Stimulated activated CD8-positive, alpha-beta memory T cell treated with anti-CD3 and anti-CD28 coated beads, Interleukin-7, amount 100 ng/mL, for 1 hour (primary cell): ENCODE measurements at places on chromosomes 2 and 18.

GRCh38 chr2:135679125-135679524, 62.5 kb upstream of the UBXN4 start:
- no peak for DNase-seq

- DNase-seq = no peak
Measured at GRCh38 chr18:65093346-65093745, 657.5 kb upstream of the CDH7 start.

DNA sequence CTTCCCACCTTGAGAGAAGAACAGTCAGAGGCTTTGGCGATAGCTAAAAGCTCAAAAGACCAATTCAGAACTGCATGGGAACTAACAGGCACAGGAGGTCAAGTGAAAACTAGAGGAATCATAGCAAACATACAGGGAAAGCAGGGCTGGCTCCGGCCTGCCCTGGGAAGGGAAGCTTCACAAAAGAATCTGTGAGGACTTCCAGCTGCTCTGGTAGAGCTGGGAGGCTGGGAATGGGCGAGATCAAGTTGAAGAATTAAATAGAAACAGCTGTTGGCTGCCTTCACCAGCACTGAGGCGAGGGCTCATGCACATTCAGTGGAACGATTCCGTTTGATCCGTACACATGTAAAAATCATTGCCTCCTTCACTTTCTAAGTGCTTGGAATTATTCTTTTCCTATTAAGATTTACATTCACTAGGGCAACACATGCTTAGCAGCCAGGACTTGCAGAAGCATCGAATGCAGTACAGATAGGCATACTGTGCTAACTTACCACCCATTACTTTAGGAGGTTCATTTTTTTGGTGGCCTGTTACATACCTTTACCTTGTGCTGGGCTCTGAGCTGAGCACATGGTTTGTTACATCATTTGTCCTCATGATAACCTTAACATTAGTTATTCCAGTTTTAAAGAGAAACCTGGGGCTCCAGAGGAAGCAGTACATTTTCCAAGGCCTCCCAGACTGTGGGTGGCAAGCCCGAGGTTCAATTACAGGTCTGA, 125.4 kb upstream of the RNF152 start:
- DNase-seq = no peak

GRCh38 chr2:196253116-196253480, 81.7 kb upstream of the STK17B start:
- DNase-seq = no peak

- no peak for DNase-seq
Measured at GRCh38 chr2:191003405-191004309, 10.3 kb downstream of the STAT1 start.

GRCh38 chr2:240507778-240508251, 50.0 kb downstream of the ANKMY1 start:
- no peak for DNase-seq

- DNase-seq = no peak
Measured at GRCh38 chr2:120109186-120110061, 96.5 kb downstream of the EPB41L5 start.

DNA sequence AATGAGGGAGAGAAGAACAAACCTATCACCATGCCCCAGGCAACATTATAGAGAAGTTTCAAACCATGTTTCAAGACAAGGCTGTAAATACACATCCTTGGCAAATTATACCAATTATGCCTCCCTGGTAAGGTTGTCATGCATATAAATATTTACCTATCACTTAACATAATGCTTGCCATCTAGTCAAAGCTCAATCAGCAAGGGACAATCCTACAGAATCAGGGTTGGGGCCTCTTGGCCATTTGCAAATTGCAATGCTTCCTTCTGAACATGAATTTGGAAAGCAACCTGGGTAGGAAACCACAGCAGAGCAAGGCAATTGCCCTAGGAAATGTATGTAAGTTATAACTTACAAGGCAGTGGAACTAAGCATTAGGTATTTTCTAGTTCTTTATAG, 907.2 kb upstream of the CDH2 start:
- DNase-seq = no peak

DNA sequence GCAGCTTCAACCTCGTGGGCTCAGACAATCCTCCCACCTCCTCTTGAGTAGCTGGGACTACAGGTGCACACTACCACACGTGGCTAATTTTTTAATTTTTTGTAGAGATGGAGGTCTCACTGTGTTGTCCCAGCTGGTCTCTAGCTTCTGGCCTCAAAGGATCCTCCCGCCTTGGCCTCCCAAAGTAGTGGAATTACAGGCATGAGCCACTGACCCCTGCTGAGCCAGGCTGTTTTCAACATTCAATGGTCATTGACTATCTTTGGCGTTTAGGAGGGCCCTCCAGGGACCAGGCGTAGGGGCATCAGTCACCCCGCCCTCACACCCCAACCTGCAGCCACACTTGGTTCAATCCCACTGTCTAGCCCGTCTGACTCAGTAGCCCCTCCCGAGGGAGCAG, 5.2 kb downstream of the MZT2B start:
- DNase-seq = no peak

GRCh38 chr2:184646593-184646992, 48.3 kb downstream of the ZNF804A start:
- DNase-seq = no peak

DNA sequence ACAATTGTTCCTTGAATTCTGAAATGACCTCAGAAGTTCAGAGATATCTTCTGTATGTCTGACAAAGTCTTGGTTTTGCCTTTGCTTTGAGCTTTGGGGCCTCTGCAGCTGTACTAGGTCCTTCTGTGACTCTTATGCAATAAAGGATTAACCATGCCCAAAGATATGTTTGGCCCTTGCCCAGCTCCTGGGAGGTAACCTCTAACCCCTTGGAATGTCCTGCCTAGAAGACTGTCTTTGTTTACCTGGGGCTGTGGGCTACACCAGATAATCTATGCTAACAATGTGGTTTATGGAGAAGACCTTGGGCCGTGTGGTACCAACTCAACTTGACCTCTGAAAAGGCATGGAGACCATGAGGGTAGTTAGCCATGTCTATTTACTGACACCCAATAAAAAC, 140.9 kb upstream of the CAPN13 start:
- no peak for DNase-seq

DNA sequence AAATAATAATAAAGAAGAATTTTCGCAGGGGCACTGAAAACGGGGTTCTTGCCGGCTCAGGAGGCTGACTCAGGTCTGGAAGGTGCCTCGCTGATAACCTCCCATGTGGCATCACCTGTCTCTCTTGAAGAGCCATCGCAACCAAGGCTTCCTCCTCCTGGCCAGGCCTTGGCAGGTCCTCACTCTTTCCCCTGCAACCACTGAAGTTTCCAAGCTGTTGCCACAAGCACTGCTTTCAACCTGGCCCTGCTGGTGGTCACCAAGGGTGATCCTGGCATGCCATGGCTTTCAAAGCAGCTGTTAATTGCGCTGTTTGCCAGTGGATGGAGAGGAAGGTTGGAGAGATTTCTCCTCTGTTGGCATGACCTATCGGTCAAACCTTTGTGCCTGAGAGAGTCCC, 163.6 kb upstream of the COPS8 start:
- no peak for DNase-seq

DNA sequence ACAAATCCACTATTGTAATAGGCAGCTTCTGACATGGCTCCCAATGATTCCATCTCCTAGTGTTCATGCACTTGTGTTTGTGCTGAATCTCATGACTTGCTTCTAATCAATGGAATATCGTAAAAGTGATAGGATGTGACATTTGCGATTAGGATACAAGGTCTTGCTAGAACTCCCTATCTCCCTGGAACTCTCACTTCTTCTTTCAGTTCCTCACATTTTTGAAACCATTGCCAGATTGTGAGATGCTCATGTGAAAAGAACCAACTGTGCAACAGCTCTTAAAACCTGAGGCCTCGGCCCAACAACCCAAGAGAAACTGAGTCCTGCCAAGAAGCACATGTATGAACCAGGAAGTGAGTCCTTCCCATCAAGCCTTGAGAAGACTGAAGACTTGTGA, 226.9 kb upstream of the DTNA start:
- no peak for DNase-seq

DNA sequence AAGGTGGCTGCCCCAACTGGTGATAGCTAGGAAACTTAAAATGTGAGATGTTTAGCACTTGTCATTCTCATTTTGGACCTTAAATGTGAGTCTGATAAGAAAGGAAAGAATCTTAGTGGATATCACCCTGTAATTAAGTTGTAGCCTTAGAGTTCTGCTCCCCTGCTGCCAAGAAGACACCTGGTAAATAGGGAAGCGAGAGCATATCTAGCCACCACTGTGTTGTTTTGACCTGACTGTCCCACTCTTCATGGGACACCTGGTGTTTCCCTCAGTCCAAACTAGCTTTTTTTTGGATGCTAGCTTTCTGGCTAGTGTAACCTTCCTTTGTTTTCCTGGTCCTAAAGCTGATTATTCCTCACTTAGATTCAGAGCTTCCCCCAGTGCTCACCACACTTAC, 357.6 kb downstream of the RAD51AP2 start:
- DNase-seq = no peak

DNA sequence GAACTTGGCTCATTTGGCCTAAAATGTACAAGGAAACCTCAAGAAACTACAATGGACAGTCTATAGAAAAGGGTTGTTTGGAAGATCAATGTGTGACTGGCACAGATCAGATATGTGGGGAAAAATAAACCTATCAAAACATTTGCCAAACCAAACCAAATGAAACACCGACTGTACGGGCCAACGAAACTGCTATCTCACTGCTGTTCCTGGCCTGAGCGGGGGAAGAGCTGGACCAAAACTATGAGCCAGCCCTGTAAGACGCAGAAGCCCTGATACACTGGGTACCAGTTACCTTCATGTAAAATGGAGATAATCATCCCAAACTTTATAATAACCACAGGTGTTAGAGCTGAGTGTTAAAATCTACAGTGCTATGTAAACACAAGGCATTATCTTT, 11.7 kb downstream of the CDC42EP3 start:
- DNase-seq = no peak

DNA sequence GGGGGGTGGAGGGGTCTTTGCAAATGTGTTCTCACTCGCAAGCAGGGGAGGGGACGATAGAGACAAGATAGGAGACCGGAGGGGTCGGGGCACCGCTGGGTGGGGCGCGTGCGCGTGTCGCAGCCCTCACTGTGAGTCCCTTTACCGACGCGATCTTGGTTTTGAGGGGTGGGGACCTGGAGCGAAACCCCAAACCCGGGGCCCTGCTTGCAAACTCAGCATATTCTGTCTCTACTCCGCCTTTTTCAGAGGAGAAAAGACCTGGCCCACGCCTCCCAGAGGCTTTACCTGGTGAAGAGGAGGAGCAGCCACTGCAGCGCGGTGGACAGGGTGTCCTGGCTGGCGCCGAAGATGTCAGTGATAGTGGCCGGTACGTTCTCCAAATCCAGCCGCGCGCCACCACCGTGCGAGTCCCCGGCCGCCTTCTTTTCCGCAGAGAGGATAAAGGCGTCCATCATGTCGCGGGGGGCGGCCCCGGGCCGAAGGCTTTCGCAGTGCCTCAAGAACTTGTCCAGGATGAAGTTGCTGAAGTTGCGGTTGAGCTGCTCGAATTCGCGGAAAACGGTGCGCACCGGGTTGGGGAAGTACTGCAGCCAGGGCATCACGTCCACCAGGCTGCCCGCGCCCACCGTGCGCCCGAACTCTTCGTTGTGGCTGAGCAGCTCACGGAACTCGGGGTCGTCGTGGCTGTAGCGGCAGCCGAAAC, 1.7 kb downstream of the CYP1B1 start:
- no peak for DNase-seq

GRCh38 chr18:13163167-13163927, 55.2 kb upstream of the LDLRAD4 start:
- no peak for DNase-seq

GRCh38 chr18:59878644-59879043, 21.2 kb upstream of the PMAIP1 start:
- no peak for DNase-seq

DNA sequence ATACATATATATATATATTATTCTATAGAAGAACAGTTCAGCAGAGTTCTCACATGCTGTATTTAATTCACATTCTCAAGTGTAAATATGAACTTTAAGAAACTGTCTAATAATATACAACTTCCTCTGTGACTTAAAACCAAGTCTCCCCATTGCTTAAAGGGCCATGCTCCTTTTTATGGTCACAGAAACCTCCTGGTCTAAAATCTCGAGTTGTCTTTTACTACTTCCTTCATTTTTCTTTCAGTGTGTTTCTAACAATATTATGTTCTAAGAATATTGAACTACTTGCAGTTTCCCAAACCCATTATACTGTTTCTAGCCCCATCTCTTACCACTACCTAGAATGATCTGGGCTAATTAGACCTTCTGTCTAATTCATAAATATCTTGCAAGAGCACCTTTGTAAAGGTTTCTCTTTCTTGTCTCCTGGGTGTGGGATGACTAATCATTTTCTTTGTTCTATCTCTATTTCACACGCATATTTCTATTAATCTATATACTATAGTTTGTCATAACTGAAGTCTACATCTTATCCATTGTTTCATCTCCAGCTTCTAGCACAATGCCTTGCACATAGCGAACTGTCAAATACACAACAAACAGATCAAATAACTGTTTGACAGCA, 48.8 kb downstream of the ERBB4 start:
- DNase-seq = no peak

DNA sequence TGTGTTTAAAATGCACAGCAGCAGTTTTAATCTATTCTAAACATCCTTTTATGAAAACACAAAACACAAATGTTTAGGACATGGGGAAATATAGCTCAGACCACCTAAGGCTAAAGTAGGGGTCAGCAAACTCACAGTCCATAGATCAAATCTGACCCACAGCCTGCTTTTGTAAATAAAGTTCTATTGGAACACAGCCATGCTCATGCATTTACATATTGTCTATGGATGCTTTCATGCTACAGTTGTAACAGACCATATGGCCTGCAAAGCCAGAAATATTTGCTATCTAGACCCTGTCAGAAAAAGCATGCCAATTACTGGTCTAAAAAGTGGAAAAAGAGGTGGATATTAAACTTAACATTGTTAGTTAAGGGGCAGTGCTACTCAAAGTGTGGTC, 1105.4 kb upstream of the KLHL29 start:
- no peak for DNase-seq

- DNase-seq = no peak
Measured at GRCh38 chr2:16650287-16651249, 15.1 kb downstream of the CYRIA start.

GRCh38 chr2:42200926-42201855, 32.0 kb downstream of the EML4 start:
- no peak for DNase-seq

- DNase-seq = no peak
Measured at GRCh38 chr2:218476676-218477075, 57.8 kb downstream of the VIL1 start.

GRCh38 chr2:146417942-146418341, 1426.9 kb upstream of the ACVR2A start:
- DNase-seq = no peak
